Right ventricle myocardium superior (tissue), 1 donor: ENCODE measurements at places on chromosomes 1 and 21. TPM values are rescaled to one million over a fixed set of nuclear protein-coding genes. Genes with fewer than 3 reads are reported as not detected.

The HSD11B1 gene
- 4.6 TPM for total RNA-seq

The SLC9C2 gene
- not detected for total RNA-seq

The TMPRSS2 gene
- not detected for total RNA-seq

The A3GALT2 gene
- not detected for total RNA-seq

The MX1 gene
- 10.5 TPM for total RNA-seq

The GPR3 gene
- total RNA-seq = 0.24 TPM

The CMPK1 gene
- total RNA-seq = 75.0 TPM

The G0S2 gene
- total RNA-seq = 453 TPM

The KPRP gene
- not detected for total RNA-seq

The TMEM82 gene
- not detected for total RNA-seq

The FGR gene
- total RNA-seq = 3.7 TPM

The CNR2 gene
- total RNA-seq = not detected

The SMCP gene
- total RNA-seq = not detected

The CFHR3 gene
- total RNA-seq = 0.24 TPM

The GBP2 gene
- total RNA-seq = 11.1 TPM

The GBP7 gene
- total RNA-seq = not detected

The PGM1 gene
- total RNA-seq = 283 TPM

The SPRR2B gene
- not detected for total RNA-seq

The PROK1 gene
- not detected for total RNA-seq

The LIN28A gene
- not detected for total RNA-seq

DNA sequence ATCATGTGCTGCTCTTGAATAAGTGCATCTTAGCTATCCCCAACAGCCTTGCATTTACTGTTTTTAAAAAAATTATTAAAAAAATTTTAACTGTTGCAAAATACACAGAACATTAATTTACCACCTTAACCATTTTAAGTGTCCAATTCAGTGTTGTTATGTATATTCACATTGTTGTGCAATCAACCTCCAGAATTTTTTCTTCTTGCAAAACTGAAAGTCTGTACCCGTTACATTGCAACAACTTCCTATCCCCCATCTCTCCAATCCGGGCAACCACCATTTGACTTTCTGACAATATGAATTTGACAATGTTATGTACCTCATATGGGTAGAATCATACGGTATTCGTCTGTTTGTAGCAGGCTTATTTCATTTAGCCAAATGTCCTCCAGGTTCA, 83.1 kb downstream of the FMN2 start:
- DNase-seq = no peak

DNA sequence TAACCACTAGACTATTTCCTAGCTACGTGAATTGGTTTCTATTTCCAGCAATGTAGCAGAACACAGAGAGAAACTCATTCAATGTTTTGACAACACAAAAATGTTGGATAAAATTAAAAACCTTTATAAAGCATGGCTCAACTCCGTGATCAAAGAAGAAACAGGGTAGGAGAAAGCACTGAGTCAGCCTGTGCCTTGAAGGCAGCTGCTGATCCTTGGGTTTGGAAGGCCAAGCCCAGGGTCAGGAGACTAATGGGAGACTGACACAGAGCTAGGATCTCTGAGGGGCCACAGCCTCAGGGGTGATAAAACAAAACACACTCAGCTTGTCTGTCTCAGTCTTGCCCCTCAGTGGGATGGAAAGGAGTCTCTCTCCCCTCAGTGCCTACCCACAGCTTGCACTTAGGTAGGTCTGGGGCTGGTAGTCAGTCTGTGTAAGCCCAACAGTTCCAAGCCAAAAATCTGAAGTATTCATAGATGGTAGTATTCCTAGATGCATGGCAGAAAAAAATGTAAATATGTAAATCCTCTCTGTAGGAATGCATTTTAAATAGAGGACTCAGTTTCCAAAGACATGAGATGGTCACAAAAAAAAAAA, 53.3 kb downstream of the B3GALNT2 start:
- no peak for DNase-seq

GRCh38 chr1:233790662-233791371, 113.7 kb upstream of the SLC35F3 start:
- DNase-seq = no peak

- DNase-seq = no peak
Measured at GRCh38 chr1:9670085-9670484, 18.6 kb downstream of the PIK3CD start.

DNA sequence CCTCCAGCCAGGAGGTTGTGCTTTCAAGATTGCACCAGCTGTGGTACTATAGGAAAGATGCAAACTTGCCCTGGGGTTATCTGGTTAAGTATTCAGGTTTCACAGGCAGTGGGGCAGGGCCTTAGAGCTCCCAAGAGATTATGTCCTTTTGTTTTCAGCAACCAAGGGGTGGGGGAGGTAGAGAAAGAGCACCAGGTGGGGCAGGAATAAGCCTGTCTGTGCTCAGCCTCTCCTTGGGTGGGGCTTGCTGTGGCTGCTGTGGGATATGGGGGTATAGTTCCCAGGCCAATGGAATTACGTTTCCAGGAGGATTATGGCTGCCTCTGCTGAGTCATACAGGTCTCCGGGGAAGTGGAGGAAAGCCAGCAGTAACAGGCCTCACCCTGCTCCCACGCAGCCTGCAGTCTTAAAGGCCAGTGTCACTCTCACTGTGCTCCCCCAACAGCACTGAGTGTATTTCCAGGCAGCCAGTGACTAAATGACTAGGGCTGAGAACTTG, 508.6 kb downstream of the RWDD3 start:
- no peak for DNase-seq

DNA sequence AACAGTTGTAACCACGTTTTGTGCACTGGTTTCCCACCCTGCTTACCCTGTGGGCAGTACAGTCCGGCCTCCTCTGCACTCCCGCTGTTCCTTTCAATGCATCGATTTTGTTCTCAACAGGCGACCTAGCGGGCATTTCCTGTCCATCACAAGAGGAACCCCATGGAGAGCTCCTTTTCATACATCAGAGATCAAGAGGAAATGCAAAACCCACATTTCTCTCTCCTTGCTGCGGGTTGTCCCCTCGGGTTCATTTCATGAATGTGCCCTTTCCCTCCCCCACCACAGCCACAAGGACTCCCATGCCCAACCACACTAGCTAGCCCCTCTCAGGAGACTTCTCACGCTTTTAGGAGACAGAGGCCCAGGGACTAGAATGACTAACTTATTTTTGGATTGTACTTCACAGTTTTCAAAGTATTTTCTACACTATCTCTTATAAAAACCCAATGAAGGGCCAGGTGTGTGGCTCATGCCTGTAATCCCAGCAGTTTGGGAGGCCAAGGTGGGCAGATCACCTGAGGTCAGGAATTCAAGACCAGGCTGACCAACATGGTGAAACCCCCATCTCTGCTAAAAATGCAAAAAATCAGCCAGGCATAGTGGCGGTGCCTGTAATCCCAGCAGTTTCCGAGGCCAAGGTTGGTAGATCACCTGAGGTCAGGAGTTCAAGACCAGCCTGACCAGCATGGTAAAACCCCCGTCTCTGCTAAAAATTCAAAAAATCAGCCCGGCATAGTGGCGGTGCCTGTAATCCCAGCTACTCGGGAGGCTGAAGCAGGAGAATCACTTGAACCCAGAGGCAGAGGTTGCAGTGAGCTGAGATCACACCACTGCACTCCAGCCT, 18.4 kb downstream of the ATP1A4 start:
- no peak for DNase-seq

GRCh38 chr1:210755991-210756659, 377.8 kb downstream of the KCNH1 start:
- DNase-seq = no peak

DNA sequence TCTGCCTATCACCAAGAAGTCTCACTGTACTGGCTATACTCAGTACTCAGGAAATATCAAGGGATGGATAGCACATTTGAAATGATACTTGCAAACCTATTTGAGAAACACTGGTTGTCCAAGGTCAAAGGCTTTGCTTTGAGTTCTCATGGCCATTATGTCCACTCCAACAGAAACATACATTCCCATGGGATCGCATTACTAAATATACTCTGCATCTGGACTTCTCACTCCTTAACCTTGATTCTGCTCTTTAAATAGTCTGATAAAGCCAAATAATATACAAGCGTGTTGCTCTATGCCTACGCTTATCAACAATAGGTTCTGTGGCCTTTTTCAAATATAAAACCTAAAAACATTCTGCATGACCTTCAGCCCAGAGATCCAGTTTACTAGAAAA, 1054.8 kb downstream of the MRPL39 start:
- DNase-seq = no peak

- no peak for DNase-seq
Measured at GRCh38 chr1:6177681-6178380, 2.3 kb downstream of the CHD5 start.

GRCh38 chr1:108893141-108893530, 16.4 kb downstream of the GPSM2 start:
- no peak for DNase-seq

DNA sequence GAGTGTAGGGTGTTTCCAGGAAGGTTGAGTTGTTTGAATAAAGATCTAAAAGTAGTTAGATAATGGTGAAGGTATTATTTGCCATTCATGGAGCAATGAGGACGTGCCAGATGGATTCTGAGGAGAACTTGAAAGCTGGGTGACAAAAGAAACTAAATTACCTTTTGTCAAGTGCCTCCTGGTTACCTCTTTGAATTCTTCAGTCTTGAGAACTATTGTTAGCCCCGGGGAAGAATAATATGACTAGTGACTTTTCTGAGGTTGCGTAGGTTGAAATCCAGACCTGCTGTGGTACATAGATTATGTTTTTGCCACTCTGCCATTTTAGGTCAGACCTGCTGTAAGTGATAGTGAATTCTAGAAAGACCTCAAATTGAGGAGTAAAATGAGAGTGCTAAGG, 11.5 kb downstream of the LAMC1 start:
- no peak for DNase-seq

DNA sequence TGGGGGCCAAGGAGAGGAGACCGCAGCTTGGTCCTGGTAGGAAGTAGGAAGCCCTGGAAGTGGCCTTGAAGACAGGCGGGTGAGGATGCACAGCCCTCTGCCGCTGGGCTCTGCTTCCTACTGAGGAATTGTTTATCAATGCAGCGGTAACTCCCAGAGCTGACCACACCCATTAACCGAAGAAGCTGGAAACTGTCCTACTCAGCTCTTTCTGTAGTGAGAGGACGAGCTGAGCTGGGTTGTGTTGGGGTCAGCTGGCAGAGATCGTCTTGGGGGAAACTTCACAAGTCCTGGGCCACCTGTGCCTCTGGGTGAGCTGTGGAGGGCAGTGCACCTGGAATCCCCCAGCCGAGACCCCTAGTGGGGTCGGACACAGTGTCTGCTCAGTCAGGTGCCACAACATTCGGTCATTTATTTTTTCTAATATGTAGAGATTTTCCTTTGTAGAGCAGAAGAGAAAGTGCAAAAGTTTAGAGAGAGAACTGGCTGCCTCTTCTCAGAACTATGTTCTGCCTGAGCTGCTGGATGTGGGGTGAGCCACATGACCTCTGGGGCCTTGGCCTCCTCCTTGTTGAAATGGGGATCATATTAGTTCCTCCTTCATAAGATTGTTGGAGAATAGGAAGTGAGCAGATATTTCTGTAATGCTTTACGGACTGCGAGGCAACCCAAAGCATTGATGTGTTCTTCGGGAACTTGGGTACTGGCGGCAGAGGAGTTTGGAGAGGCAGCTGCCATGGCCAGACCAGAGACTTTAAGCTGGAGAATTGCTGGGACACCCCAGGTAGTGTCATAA, 3.6 kb downstream of the NECAP2 start:
- no peak for DNase-seq

- DNase-seq = no peak
Measured at GRCh38 chr1:183209533-183210158, 23.6 kb downstream of the LAMC2 start.

DNA sequence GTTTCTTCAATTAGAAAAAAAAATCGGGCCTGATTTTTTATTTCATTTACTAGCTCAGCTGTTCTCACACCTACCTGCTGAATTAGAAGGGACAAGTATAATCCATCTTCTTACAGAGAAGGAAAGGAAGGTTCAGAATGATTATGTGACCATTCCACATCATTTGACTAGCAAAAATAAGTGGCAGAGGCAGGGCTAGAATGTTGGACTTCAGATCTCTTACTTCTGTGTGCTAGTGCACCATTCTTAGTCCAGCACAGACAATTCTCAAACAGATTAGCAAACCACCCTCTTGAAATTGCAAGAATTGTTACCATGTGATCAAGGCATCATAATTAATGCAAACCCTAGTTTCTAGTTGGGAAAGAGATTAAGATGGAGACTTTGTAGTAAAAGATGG, 32.7 kb downstream of the CTH start:
- DNase-seq = no peak

- DNase-seq = no peak
Measured at GRCh38 chr1:161421456-161421855, 53.8 kb upstream of the CFAP126 start.

GRCh38 chr1:171751221-171751620, 9.4 kb upstream of the VAMP4 start:
- no peak for DNase-seq

GRCh38 chr1:174153085-174153824, 6.1 kb upstream of the RABGAP1L start:
- no peak for DNase-seq

- DNase-seq = no peak
Measured at GRCh38 chr1:8590721-8591351, 226.6 kb downstream of the RERE start.

DNA sequence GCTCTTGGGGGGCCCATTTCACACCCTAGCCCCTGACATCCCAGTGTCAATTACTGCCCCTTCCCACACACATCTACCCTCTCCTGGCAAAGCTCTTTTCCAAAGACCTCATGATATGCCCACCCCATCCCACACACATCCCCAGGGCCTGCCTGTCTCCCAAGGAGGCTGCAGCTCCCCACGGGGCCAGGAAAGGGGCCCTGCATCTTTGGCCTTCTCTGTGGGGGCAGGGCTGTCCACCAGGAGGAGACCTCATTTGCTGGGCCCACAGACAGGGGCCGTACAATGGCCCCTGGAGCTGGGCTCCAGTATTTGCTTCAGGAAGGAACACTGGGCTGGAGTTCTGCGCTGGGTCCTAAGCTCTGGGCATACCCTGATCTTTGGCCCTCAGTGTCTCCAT, 65.6 kb upstream of the RUNX3 start:
- DNase-seq = peak; percentile 28

DNA sequence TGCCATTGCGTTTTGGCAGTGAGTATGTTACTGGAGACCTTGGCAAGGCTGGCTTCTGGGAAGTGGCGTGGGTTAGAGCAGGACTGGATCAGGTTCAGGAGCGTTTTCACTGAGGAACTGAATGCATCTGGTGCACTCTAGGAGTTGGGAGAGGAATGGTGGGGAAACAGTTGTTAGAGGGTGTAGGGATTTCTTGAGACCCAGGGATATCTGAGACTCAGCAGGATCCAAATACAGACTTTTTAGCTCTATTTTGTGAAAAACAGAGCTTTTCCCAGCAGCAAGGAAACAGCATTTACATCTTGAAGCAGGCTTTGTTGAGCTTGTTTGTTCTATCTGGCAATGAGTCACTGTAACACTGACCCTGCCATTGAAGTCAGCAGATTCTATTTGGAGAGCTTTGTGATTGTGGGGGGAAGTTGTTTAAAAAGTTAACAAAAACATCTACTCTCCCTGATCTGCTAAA, 56.9 kb upstream of the NRIP1 start:
- DNase-seq = peak; percentile 62

DNA sequence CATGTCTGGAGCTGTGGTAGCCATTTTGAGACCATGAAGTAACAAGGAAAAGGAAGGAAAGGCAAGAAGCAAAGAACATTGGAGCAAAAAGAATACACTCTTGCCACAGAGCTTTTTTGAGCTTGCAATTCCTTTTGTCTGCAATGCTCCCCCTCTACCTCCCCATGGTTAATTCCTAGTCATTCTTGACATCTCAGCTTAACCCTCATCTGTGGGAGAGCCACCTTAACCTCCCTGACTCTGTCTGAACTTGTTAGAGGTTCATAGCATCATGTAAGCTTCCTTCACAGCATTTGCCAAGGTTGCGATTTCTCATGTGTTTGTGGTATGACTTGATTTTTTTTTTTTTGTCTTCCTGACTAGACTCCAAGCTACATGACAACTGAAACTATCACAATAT, 564.1 kb upstream of the PLXNA2 start:
- DNase-seq = no peak
